ENCODE measurements at places on chromosomes 2 and 18.
A peak's percentile ranks its signal among the peaks of the same experiment; 100 is the strongest.

DNA sequence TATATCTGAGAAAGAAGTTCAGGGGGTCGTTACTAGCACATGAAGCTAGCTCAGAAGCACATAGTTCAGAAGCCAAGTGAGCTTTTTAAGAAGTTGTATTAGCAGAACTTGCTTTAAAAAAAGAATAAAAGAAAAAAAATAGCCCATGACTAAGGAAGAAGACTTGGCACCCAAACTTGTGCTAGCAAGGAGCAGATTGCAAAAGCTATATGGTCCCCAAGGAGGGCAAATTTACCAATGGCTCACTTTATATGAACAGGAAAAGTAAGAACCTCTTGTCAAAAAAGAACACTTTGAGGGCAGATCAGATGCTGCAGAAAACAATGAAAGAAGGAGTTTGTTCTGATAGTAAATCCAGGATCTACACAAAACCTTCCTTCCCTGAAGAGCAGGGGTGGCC, 486.5 kb upstream of the ACVR2A start:
- DNase-seq = no peak

DNA sequence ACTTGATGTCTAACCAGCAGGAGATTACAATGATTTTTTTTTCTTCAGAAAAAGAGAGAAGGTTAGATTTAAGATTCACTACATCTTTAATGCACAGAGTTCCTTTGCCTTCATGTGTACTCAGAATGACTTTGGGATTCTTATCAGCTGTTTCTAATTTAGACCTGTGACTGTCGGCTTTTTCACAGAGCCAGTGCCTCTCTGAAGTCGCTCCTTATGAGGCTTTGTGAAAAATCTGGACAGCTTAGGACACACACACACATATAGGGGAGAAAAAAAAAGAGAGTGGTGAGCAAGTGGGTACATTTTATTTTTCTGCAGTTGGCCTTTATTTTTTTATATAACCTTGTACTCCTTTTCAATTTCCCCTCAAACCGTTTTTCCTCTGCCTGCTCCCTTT, 893.1 kb upstream of the CELF4 start:
- DNase-seq = no peak

GRCh38 chr18:50737127-50737526, 82.7 kb downstream of the MRO start:
- no peak for DNase-seq

DNA sequence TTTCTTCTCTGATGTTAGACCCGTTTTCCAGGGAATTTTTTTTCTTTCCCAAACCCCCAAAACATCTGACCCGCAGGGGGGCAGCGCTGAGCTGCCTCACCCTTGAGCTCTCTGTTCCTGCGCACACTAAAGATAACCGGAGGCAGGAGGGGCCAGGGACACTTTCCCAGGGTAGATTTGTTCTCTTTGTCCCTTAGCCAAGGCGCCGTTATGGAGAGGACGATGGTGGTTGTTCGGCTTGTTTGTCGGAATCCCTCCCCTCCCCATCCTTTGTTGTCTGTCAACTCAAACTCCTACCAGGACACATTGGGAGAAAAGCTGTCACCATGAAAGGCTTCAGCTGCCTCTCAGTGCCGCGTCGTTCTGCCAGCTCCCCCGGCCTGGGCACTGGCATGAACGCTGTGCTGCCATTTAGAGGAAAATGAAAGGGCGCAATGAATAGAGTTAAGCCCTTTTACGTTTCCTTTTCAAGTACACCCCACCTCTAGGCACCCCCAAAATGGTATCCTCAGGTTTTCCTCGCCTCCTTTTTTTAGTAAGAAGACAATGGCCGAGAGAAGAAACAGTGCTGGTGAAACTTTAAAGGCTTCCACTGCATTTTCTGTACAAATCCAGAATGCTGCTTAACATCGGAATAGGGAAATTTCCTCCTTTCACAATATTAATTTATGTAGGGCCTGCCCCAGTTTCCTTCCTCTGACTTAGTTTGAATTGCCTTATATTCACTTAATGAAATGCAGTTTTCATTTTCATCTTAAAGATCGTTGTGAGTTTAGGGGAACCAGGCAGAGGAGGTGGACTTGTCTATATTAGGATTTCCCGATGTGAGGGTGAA, 62.1 kb downstream of the RND3 start:
- no peak for DNase-seq

DNA sequence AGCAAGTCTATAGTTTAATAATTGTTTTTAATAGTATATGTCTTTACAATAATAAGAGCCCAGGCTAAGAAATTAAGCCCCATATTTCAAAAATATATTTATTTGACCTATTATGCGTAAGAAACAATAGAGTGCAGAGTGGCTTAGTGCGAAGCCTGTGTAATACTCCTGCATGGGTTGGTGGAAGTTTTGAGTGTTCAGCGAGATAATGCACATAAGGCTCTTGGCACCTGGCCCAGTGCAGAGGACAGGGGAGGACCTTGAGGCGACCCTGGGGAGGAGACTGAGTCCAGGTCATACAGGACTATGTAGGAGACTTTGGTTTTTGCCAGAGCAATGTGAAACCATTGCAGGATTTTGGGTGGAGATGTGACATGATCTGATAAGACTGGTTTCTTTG, 132.4 kb upstream of the ST6GAL2 start:
- DNase-seq = no peak

DNA sequence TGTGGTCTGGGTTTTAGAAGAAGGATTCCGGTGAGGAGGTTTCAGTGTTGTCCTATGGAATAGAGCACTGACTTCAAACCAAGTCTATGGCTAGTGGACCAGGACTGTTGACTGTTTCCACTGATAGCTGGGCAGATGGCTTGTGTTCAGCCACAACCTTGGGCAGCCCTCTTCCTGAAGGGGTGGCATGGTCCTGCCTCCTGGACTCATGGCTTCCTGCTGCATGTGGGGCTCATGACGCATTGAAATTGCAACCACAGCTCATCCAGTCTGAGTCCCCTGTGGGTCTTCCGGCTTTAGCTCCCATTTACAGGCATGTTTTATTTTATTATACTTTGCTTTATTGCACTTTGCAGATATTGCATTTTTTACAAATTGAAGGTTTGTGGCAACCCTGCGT, 105.0 kb downstream of the B3GNT2 start:
- no peak for DNase-seq

GRCh38 chr18:51623653-51624052, 426.2 kb upstream of the MEX3C start:
- DNase-seq = no peak

- no peak for DNase-seq
These were observed 2.4 kb upstream of the LDLRAD4 start for GRCh38 chr18:13216092-13216582.

DNA sequence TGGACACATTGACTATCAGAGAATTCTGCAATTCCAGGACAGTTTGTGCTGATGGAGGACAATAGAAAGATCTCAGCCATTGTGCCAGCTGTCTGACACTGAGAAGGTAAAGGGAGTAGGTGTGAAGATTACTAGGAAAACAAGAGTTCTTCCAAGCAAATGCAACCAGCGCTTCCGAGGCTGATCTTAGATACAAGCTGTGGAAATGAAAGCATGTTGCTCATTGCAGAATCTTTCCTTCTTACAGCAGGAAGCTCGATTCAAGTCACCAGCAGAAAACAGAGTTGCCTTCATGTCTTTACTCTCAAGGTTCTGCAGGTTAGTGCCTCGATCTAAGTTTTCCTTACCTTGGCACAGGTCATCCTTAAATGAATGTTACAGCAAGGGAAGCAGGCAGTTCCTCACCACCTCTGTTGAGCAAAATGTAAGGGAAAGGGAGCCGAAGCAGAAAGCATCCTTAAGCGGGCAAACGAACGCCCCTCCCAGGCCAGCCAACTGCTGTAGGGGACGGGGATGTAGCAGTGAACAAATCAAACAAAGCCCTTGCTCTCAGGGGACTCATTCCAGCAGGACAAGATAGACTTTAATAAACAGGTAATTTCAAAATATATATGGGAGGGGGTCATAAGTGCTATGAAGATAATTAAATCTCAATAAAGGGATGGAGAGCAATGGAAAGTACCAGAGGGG, 54.3 kb downstream of the MARCHF4 start:
- DNase-seq = no peak

DNA sequence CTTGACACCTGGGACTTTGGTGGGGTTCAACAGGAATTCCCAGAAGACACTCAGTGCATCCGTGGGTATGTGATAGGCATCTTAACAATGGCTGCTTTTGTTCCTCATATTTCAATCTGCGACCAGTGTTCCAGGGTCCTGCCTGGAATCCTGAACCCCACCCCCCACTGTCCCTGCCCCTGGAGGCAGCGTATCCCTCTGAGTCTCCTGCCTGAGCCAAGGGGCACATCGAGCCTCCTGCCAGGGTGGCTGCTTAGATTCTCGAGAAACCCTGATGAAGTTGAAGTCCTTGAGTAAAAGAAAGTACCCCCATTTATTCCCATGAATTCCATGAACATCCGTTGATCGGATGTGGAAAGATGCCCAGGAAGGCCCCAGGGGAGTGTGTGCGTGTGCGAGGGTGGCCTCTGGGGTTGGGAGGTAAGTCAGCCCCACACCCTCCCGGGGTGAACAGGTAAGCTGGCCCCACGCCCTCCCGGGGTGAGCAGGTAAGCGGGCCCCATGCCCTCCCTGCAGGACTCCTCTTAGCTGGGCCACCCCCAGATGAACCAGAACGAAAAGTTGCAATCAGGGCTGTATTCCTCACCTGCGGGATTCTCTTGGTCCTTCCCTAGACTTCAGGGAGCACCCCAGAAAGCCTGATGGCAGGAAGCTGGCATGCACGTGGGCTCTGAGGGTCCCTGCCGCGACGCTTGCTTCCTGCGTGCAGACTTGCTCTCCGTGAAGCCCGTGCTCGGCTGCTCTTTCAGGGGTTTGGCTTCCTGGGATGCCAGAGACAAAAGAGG, 253.3 kb downstream of the AGAP1 start:
- no peak for DNase-seq

- peak; percentile 4 for DNase-seq
These were observed 13.2 kb downstream of the SERPINE2 start for GRCh38 chr2:224025874-224026273.

- DNase-seq = no peak
These were observed 101.0 kb downstream of the FAM210A start for GRCh38 chr18:13625355-13625754.

DNA sequence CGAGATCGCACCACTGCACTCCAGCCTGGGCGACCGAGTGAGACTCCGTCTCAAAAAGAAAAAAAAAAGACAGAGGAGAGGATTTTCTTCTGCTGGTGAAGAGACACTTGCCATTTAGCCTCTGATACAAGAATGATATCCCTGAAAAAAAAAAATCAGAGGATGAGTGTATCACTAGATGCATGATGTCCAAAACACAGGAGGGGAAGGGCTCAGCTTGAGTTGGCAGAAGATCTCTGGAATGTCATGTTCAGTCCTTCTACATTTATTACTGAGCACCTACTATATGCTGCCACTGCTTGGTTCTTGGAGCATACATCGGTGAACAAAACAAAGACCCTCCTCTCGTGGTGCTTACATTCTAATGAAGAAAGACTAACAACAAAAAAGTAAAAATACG, 10.9 kb upstream of the PKDCC start:
- no peak for DNase-seq

DNA sequence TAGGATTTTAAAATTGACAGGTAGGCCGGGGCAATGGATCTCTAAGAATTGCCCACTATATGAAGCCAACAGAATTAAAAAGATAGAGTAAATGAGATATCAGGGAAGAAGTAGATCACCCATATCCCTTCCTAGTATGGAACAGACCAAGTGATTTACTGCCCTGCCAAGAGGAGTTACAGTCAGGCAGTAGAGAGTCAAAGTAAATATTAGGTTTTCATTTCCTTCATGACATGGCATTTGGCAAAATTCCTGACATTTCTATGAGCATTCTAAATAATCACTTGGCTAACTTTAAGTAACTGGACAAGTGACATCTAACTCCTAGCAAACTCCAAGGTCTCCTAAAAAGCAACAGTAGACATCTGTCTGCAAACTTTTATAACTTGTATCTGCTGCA, 33.5 kb downstream of the GALNT5 start:
- DNase-seq = no peak

GRCh38 chr18:48412339-48412929, 3.3 kb upstream of the ZBTB7C start:
- no peak for DNase-seq

DNA sequence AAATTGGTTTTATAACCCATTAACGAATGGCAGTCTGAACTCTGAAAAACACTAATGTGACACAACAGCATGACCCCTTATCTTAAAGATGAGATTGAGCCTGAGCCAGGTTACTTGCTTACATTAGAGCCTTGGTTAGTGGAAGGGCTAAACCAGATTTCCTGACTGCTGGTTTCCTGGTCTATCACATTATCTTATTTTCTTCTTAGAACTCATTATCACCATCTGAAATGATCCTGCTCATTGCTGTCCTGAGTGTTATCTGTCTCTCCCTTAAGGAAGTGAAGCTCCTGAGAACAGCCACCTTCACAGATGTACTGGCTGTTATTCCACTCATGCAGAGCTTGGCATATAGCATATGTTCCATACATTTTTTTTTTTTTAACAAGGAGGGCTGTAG, 9.0 kb upstream of the NRP2 start:
- no peak for DNase-seq

DNA sequence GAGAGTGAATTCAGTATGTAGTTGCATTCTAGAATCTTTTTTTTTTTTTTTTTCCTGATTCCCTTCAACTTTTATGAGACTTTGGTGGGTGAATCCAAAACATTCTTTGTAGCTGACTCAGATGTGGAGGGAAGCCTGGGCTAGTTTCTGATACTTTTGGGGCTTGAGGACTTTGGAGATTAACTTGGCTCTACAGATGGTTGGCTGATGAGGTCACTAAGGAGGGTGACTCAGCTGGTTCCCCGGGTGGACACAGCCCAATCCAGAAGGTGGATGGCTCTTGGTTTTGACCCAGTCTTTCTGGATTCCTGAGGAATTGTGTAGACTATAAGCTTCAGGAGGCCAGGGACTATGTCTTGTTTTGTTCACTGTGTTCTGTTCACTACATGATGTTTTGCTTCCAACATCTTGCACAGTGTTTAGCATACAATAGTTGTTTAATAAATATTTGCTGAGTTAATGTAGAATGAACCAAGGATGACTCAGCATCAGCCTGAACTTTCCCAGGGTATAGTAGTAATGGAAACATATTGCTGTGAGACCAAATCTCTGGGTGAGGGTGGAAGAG, 30.5 kb downstream of the LAMA3 start:
- no peak for DNase-seq

- no peak for DNase-seq
These were observed 19.7 kb downstream of the STARD7 start for GRCh38 chr2:96188821-96189526.

- DNase-seq = no peak
These were observed 26.7 kb downstream of the AGPS start for GRCh38 chr2:177419274-177419673.

DNA sequence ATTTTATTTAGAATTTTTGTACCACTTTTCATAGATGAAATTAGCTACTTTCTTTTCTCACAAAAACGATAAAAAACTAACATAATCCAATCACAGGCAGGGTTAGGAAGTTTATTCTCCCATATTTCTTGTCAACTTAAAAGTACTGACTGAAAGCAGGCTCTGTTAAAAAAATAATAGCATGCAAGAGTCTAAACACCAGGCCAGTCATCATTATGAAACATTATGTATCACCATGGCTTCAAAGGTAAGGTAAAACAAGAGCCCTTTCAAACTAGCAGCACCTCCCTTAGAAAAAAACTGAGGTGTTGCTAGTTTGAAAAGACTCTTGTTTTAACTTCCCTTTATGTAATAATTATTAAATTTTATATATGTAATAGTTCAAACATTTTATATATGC, 848.0 kb downstream of the RNF144A start:
- DNase-seq = no peak

- DNase-seq = no peak
These were observed 22.7 kb downstream of the LDLRAD4 start for GRCh38 chr18:13241083-13241892.

Data from stimulated activated CD8-positive, alpha-beta memory T cell treated with anti-CD3 and anti-CD28 coated beads, Interleukin-4, amount 100 ng/mL, for 1 hour (primary cell).